ENCODE measurements at places on chromosomes 2 and 18.

DNA sequence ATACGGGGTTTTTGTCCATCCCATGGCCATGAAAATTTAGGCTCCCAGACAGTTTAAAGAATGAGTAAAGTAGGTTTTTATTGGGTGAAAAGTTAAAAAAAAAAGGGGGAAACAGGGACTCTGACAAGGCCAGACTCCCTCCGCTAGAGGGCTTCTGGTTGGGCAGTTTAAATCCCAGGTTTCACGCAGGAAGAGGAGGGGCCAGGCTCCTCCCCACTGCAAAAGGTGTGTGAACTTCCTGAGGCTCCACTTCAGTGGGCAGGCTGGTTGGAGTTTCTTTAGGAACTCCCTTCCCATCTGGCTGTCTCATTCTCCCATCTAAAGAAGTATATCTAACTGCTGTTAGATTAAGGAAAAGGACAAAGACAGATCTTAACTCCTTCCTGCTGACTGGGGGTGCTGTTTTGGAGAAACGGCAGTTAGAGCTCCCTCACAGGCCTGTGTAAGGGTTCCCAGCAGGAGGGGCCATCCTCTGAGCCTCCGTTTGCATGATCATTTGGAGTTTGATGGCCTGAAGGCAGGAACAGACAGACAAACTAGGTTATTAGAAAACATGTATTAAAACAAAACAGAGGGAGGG, 1160.7 kb downstream of the CNTNAP5 start:
- DNase-seq = no peak

DNA sequence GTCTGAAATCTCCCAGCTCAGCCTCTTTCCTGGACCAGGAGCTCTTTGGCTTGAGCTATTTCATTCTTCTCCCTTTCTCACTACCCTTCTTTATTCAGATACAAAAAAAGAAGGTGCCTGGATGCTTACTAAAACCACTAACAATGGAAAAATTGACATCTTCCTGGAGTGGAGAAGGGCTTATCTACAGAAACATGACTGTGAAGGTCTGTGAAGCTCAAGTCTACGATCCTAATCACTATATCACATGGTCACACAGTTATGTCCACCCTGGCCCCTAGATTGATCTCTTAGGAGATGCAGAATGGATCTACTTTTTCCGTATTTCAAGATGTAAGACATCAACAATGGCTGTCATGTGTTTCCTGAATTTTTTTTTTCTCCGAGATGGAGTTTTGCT, 5.7 kb upstream of the KRCC1 start:
- no peak for DNase-seq

DNA sequence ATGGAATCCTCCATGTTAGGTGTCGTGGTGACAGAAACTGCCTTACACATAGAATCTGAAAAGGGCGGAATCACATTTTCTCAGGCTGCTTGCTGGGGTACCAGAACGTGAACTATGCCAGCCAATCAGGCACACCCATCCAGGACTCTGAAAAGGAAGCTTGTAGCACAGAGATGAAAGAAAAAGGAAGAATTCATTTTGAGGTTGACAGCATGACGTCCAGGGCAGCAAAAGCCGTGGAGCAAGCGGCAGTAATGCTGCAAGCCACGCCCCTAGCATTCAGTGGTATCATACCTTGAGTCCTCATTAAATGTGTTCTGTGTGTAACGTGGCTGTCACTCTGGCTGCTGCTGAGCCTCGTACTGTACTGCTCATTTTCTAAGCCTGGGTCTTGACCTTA, 304.0 kb downstream of the DYSF start:
- no peak for DNase-seq

GRCh38 chr2:36351736-36352349, 3.7 kb upstream of the CRIM1 start:
- DNase-seq = no peak

DNA sequence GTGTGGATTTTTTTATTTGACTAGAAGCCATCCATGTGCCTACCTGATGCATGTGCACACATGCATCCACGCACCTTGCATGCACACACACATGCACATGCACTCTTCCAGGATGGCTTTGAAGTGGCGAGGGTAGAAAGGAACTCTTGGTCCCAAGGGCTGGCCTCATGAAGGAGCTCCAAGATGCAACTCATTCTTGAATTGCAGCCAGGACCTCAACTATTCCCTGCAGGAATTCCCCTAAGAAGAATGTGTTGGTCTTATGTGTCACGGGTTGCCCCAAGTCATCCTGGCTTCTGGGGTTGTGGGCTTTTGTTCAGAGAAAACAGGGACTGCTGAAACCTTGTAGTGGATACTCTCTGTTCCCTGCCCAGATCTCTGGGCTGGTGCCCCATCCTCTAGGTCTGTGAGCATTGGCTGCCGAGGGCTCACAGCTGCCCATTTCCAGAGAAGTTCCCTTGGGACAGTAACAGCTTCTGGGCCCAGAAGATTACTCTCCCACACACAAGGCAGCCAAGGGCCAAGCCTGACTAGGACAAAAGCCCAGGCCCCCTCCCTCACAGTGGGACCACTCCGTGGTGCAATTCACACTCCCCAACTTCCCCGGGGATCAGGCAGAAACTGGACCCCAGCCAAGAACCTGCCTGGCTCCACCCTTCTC, 137.6 kb downstream of the COPS8 start:
- no peak for DNase-seq

GRCh38 chr2:239106314-239106908, 258.5 kb downstream of the TWIST2 start:
- DNase-seq = no peak

GRCh38 chr2:37770797-37771196, 99.4 kb upstream of the CDC42EP3 start:
- DNase-seq = no peak

GRCh38 chr2:188117706-188118105, 174.0 kb upstream of the GULP1 start:
- DNase-seq = no peak

- DNase-seq = no peak
Observed at GRCh38 chr2:98242003-98242402, 104.3 kb upstream of the CNGA3 start.

DNA sequence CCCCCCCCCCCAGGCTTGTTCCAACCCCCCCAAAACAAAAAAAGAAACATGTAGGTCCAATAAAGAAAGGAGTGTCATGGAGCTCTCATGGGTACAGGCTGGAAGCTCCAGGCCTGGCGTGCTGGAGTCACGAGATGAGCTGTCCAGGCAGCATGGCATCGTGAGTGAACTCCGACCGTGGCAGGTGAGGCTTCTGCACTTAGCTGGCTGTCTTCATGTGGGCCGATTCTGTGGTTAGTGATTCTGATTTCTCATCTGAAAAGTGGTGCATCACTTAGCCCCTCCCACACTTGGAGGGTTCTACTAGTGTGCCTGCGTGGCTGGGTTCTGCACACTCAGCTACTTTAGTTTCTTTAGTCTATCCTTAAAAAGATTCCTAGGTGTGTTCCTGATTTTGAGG, 126.4 kb upstream of the MGAT5 start:
- no peak for DNase-seq

GRCh38 chr2:112912403-112912802, 1.4 kb downstream of the IL37 start:
- no peak for DNase-seq

GRCh38 chr2:125313806-125314205, 1288.7 kb downstream of the CNTNAP5 start:
- DNase-seq = no peak

- no peak for DNase-seq
Observed at GRCh38 chr2:54406031-54406430, 50.1 kb upstream of the SPTBN1 start.

All from GDM1 (cell line).